Lower leg skin (tissue), 4 donors: ENCODE measurements at places on chromosomes 3 and 15.

DNA sequence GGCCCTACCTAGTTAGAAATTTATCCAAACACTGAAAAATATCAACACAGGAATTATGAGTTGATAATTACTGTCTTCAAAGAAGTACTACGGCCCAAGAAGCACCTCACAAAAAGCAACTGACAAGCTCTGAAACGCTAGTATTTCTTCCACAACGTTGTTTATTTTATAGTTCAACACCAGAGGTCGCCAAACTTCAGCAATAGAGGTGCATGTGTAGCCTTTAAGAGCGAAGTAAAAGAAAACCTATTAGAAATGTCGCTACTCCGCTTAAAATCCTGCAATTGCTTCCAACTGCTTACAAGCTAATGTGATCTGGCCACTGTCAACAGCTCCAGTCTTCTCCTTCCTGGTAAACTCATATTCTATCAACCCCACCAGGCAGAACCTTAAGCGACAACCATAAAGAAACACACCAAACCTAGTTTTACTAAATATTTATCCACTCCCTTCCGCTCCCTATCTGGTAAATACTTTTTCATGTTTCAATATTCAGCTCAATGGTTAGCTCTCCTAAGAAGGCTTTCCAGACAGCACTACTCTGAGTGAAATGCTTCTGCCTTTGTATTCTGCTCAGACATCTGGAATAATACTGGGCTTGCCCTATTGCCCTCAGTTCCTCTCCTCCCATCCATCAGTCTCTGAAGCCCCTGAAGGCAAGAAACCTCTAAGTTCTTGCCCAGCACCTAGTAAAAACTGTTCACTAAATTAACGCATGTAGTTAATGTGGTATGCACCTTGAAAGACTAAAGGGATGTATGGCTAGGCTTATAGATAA, 110.2 kb downstream of the NR1I2 start:
- DNase-seq = peak; percentile 18

- no peak for DNase-seq
These were observed 21.0 kb downstream of the PAQR5 start for GRCh38 chr15:69319384-69320375.

GRCh38 chr15:58755956-58756355, 6.4 kb upstream of the ADAM10 start:
- DNase-seq = no peak

DNA sequence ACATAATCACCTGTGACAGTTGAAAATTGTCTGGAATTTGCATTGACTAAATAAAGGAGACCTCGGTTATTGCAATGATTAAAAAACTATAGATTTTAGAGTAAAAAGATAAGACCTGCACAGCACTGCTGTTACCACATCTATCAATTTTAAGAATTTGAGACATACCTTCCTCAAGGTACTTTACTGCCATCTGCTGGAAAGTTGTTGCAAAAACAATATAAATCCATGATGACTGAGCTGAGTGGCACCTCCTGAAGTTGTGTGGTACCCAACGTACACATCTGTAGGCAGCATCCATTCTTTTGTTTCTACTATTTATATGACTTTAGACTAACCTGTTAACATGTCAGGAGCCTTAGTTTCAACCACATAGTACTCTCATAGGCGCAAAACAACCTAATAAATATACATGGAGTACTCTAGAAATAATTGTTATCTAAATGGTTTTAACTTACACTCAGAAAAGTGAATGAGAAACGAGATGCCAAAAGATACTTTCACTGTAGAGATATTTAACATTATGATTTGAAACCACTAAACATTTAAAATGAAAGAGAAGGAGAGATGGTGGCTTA, 106.7 kb downstream of the GHSR start:
- no peak for DNase-seq

GRCh38 chr3:144687862-144688261, 716.2 kb downstream of the DIPK2A start:
- DNase-seq = no peak

DNA sequence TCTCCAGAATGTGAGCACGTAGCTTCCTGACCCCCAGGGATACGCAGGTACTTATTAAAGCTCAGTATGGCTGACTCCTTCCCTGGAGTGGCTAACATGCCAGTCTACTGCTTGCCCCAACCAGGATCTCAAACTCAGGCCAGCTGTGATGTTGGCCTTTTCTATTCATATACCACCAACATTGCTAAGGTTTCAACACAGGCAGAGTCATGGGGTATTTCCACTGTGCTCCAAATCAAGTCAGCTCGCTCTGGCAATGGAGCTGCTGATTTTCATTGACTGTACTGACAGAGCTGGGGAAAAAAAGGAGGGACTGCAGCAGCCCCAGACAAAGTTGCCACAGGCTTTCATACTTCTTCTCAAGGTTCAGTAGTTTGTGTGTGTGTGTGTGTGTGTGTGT, 87.0 kb downstream of the CFAP20DC start:
- no peak for DNase-seq

DNA sequence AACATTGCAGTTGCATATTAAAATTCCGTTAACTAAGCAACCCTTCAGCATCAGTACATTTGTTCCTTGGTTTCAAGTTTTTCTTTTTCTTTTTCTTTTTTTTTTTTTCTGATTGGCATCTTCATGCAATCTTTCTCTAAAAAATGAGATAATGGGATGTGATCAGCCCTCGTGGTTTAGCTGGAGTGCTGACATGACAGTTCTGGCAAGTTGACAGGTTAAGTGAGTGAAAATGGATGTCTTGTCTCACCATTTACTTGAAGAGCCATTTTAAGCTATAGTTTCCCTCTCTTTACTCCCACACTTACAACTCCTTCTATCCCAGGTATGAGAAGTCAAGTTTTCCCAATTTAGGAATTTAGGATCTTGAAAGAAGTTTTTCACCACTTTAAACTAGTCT, 495.2 kb downstream of the ROBO2 start:
- no peak for DNase-seq

DNA sequence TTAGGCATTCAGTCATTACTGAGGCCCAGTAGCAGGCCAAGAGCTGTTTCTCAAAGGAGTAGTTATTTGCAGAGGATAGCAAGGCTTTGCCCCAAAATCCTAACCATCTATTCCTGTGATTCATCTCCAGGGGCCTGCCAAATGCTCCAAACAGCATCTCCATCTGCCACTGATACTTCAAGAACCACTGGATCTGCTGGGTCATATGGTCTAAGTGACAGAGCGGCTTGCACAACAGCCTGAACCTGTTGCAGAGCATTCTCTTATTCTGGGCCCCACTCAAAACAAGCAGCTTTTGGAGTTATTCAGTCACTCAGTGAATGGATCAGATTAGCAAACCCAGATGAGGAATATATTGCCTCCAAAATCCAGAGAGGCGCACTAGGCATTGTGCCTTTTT, 68.8 kb upstream of the ALDH1A3 start:
- no peak for DNase-seq

- peak; percentile 76 for DNase-seq
These were observed 91.4 kb upstream of the MYZAP start for GRCh38 chr15:57500256-57500655.

GRCh38 chr15:65338366-65338765, 33.9 kb downstream of the RNU5B-1 start:
- DNase-seq = no peak

DNA sequence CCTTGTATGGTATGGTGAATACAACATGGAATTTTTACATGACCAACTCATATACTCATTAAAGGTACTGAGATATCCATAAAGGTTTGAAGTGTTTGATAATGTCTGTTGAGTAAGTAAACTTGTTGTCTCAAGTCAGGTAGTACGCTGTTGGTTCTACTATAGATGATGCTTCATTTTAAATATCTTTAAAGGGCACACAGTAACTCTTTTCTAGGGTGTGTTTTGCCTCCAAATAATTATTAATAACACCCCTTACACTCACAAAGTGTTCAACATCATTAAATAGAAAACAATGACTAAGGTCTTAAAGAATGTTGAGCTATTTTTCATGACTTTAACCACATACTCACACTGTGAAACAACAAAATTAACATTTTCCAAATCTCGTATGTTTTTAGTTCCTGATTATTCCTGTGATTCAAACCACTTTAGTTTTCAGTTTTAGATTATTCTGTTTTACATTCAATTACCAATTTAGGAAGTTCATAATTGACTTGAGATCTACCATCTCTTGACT, 220.0 kb upstream of the NANOGP8 start:
- DNase-seq = no peak

- DNase-seq = no peak
These were observed 109.6 kb upstream of the TMCO5A start for GRCh38 chr15:37824717-37825382.
